ENCODE measurements at places on chromosomes 1 and 21.

DNA sequence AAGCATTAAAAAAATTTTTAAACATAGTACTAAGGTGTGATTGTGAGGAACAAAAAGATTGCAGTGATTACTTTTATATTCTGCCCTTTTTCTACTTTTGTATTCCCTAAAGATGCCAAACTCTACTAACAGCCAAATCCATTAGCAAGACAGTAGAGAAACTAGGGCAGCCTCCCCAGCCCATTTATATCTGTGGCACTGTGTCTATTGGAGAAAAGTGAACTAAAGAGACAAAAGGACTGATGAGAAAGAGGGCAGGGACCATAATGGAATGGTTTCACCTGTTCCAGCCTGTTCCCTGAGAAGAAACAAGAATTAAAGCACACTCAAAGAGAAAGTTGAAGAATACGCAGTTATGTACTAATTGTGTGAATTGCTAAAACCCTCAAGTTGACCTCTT lies 56.6 kb downstream of the ATG4C start:
- DNase-seq, result no peak

DNA sequence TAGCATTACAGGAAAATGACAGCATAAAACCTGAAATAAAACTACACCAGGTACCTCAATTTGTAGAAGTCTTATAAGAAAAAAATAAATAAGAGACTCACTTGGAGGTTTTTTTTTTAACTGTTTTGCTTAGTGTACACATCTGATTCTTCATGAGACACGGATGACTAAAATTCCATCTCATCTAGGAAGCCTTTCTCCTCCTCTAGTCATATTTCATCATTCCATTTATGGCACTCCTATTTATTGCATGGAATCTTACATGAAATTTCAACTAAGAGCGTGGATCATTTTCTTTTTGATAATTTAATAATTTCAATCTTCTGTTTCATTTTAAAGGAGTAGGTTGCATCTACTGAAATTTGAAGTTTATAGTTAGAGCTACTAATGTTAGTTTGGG lies 1.6 kb upstream of the PTGS2 start:
- no peak for DNase-seq

DNA sequence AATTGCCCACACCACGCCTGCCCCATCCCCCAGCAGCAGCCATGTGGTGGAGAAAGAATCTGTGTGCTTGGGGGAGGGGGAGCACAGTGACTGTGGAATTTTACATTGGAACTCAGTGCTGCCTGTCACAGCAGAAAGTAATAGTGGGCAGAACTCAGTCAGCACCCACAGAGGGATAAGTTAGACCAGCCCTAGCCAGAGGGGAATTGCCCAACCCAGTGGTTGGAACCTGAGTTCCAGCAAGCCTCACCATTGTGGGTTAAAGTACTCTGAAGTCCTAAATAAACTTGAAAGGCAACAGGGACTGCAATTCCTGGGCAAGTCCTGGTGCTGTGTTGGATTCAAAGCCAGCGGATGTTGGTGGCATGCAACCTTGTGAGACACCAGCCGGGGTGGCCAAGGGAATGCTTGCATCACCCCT lies 88.8 kb downstream of the MRPL39 start:
- DNase-seq, result peak; percentile 26

GRCh38 chr1:100328133-100328532 lies 24.2 kb upstream of the CDC14A start:
- peak; percentile 59 for DNase-seq

DNA sequence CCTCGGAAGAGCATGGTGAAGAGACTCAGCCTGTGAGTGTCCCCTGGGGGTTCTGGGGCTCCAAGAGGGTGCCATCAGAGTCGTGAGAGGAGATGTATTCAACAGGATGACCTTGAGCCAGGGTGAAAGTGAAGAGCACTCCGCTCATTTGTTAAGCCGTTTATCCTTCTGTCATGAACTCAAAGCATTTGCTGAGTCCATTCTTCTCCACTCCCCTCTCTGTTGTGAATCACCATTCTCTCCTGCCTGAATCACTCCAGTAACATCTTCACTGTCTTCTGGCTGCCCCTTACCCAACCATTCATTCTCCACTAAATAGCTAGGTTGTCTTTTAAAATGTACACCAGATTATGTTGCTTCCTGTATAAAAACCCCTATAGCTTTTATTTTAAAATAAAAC lies 102.2 kb downstream of the RGL1 start:
- no peak for DNase-seq

DNA sequence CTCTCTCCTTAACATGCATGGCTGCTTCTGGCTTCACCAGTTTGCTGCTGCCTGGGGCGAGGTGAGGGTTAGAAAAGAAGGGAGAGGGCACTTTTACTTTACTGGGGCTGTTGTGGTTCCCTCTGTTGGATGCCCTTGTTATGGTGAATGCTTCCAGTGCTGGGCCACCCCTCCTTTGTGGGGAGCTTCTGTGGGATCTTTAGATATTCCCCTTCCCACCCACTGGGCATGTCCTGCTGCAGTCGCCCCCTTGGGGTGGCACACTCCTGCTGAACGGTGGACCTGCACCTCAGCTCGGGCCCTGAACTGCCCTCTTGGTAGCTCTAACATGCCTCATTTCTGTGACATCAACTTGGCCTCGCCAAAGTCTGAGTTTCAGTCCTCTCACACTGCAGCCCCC lies 6.0 kb downstream of the TNN start:
- no peak for DNase-seq

GRCh38 chr1:106785176-106785575 lies 271.3 kb upstream of the PRMT6 start:
- DNase-seq, result no peak

- peak; percentile 61 for DNase-seq
Observed at GRCh38 chr1:84687714-84688462, 2.4 kb downstream of the SSX2IP start.

GRCh38 chr1:18819203-18819602 lies 40.3 kb downstream of the TAS1R2 start:
- no peak for DNase-seq

DNA sequence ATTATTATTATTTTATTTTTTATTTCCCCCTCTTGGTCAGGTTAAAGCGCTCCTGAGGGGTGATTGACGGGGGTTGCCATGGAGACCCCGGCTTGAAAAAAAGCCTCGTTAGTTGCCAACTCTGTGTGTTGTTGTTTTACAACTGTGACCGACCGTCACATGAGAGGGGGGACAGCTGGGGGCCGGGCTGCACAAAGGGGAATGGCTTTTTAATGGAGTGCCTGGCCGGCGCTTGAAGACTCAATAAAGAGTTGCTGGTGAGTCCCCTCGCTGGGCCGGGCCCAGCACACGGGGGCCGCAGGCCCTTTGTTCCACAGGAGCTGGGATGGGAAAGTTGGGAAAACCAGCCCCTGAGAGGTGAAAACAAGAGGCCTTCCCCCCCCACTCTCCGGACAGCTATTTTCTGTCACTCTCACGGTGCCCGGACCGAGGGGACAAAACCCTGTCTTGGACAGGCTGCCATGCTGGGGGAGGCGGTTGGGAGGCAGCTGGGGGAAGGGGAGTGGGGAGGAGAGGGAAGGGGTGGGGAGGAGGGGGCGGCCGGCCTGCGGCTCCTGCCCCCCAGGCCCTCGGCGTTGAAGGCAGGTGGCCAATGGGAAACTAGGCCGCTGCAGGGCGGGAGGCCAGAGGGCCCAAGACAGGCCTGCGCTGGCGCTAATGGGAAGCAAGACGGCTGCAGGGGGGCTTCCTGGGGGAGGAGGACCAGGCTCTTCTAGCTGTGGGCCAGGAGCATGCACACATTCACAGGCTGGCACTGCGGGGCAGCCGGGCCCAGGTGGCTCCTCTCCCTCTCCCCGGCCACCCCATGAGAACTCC lies 67.6 kb downstream of the CASZ1 start:
- DNase-seq, result no peak

DNA sequence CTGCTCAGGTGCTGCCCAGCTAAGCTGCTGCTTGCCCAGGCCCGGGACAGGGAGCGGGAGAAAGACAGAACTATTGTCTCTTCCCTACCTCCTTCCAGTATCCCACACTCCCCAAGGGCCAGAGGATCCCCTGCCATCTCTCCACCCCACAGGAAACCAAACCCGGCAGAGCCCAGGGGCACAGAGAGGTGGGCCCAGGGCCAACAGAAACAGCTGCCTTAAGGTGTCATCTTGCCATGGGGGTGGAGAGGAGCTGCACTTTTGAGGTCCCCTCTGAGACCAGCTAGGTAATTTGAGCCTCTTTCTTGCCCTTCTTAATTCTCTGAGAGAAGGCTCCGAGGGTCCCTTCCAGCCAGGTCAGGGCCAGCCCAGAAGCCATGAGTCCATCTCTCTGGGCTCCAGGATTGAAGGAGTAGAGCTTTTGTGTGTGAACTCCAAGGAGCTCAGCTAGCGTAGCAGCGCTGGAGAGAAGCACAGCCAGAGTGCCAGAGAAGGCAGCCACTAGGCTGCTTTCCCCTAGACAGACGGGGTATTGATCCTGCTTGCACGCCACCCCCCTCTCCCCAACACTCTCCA lies 9.7 kb upstream of the GPR61 start:
- DNase-seq, result no peak

- DNase-seq, result no peak
Observed at GRCh38 chr1:41766546-41766945, 152.2 kb downstream of the HIVEP3 start.

GRCh38 chr1:213120386-213120785 lies 69.3 kb downstream of the RPS6KC1 start:
- no peak for DNase-seq

- DNase-seq, result peak; percentile 88
Observed at GRCh38 chr1:54499360-54500106, 48.5 kb upstream of the ACOT11 start.

DNA sequence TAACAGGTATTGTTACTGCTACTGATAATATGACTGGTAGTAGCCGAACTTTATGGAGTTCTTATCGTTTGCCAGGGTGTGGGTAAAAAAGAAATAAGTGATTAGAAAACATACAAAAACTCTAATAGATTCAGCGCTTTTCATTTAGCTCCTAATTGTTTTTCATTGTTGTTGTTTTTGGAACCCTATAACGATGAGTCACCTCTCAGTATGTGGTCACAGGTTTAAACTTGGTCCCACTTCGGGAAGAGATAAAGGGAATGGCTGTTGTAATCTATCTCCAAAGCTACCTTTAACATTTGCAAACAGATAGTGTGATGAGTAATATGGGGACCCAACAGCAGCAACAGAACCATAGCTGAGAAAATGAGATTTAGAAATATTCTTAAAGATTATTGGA lies 62.7 kb upstream of the BCL10 start:
- no peak for DNase-seq

DNA sequence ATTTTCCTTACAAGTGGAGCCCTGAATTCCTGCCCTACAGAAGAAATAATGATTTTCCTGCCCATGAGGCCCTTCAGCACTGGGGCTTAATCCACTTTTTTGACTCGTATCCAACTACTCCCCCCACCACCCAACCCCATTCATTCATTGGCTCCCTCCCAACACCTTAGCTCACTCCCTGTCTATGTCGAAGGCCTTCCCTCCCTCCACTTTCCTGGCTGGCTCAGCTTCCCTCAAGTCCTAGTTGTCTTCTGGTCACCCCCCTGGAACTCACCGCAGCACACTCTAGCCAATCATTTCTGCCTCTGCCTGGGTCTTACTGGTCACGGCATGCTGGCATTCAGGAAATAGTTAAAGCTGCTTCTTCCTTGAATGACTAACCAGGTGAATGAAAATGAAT lies 118.9 kb downstream of the PGBD5 start:
- no peak for DNase-seq

GRCh38 chr1:79043506-79043905 lies 37.0 kb upstream of the ADGRL4 start:
- no peak for DNase-seq

DNA sequence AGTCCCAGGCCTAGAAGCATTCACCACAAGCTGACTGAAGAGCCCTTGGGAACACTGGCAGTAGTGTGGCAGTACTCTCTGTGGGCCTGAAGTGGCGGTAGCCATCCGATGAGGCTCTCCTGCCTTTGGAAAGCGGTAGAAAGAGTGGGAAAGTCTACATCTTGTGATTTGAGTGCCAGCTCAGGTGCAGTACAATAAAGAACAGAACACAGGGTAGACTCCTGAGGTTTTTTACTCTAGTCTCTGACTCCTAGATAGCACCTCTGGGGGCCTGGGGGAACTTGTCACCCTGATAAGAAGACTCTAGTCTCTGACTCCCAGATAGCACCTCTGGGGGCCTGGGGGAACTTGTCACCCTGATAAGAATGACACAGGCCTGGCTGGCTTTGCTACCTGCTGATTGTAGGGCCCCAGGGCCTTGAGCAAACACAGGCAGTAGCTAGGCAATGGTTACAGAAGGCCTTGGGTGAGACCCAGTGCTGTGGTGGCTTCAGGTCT lies 18.0 kb upstream of the IL20 start:
- DNase-seq, result peak; percentile 93

DNA sequence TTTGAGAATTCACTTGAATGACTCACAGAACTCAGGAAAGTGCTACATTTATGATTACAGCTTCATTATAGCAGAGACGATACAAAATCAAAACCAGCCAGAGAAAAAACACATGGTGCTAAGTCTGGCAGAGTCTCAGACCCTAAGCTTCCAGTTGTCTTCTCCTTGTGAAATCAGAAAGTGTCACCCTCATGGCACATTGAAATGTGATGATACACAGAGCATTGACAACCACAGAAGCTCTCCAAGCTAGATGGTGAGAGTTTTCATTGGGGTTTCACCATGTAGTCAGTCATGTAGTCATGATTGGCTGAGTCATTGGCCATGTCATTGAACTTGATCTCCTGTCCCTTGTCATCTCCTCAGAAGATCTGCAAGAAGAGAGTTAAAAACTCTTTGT lies 526.6 kb downstream of the MRPL39 start:
- no peak for DNase-seq

GRCh38 chr21:19237608-19238007 lies 834.0 kb upstream of the TMPRSS15 start:
- no peak for DNase-seq

- DNase-seq, result no peak
Observed at GRCh38 chr1:186679924-186680244, 339 bp downstream of the PTGS2 start.

- DNase-seq, result peak; percentile 64
Observed at GRCh38 chr1:241485554-241485992, 34.0 kb downstream of the FH start.

DNA sequence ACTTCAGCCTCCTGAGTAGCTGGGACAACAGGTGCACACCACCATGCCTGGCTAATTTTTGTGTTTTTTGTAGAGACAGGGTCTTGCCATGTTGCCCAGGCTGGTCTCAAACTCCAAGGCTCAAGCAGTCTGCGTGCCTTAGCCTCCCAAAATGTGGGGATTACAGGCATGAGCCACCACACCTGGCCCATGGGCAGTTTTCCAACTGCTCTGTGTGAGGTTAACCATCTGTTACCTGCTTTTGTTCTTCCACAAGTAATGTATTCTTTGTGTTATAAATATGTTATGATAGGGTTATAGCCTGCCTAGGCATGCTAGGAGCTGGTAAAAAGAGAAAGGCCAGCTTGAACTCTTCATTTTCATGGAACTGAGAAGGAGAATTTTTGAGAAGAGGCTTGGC lies 30.7 kb downstream of the TUFT1 start:
- no peak for DNase-seq
